ENCODE measurements at places on chromosomes 7 and 10.

- no peak for DNase-seq
Measured at GRCh38 chr7:108292541-108292940, 162.4 kb upstream of the LAMB4 start.

DNA sequence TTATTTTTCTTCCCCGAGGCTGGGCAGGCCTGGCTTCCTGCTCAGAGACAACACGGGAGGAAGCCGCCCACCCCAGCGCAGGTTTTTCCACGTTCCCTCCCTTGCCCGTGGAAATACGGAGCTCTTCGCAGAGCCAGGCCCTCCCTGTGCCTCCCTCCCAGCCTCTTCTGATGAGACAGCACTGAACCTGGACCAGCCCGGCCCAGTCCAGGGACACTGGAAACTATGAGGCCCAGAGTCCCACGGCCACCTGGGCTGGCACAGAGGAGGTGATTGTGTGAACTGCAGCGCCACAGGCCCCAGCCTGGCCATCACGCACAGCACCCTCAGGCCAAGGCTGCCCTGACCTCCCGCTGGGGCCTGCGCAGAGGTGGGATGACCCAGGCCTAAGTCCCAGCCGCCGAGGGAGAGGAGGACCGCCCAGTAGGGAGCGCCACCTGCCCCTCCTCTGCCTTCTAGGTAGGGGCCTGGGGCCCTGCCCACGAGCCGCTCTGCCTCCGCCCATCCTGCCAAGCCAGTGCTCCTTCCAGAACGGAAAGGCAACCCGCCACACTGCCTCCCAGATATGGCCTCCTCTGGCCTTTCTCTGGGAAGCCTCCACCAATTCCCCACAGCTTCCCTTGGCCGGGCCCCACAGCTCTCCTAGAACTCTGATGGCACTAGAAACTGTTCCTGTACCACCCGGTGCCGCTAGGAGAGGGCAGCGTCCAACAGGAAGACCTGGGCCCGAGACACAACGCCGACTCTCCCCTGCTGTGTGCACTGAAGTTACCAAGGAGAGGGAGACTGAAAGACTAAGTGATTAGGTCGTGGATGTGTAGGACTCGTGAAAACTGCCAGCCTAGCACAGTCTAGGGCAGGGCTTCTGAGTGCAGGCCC is 57.2 kb downstream of the PROSER2 start:
- no peak for DNase-seq

DNA sequence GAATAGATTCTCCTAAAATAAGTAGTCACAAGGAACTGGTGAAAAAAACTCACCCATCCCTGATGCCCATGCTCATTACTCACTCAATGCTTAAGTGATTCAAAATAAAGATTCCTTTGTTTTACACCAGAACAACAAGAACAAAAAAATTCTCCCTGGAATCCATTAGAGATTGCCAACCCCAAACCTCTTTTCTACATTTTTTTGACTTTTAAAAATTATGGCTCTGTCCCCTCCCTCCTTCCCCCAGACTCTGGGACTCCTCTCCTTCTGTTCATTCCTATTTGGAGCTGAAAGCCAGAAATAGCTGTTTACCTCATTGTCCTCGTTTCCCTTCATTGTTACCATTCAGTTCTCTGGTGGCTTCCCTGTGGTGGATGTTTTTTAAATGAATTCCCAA is 63.2 kb upstream of the FHIP2A start:
- no peak for DNase-seq

DNA sequence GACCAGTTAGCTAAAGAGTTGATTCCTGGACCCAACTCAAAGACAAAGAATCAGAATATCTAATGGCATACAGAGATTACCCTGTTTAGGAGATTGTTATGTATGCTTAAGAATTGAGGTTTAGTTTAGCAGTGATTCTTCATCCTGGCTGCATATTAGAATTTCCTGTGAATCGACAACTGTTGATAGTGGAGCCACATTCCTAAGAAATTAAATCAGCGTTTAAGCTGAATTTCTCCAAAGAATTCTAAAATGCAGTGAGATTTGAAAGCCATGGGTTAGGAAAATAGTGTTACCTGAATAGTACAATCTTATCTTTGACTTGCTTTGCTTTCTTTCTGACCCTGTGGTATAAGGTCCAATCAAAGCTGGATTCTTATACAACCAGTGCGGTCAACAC is 16.4 kb upstream of the FERD3L start:
- DNase-seq, result no peak

GRCh38 chr10:16816830-16817124 is 447 bp downstream of the RSU1 start:
- no peak for DNase-seq

- peak; percentile 21 for DNase-seq
Measured at GRCh38 chr7:129779602-129780256, 168.2 kb downstream of the NRF1 start.
